Coronary artery (tissue), 2 donors: ENCODE measurements at places on chromosomes 7 and 10.

DNA sequence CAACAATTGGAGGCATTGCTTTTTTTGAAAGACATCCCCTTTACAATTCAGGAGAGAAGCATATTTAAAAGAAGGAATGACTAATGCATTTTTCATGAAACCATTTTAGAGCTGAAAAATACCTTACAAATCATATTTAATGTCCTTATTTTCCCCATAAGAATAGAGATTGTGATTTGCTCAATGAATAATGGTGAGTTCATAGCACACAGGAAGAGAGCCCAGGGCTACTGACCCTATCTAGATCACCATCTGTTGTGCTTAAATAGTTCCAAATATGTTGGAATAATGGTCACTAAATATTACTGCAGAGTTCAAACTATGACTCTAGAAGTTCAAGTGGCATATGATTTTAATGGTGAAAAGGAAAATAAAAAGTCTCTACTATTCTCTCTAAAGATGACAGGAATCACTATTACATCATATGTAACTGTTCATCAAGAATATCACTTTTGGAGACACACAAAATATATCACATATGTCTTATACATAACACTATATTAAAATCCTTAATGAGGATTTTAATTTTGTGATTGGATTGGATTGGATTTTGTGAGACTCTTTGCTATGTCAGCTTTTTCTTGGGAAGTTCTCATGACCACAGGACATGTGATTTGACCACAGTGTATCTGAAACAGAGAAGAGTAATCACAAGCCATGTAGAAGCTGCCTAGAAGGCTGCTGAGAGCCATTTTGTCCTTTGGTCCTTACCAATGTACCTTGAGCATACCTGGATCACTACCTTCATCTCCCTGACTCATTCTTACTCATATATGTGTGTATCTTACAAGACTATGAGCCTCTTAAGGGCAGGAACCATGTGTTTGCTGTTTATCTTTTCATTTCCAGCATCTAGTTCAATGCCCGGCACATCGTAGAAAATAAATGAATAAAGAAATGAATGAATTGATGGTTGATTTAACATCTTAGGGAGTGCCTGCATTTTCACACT, 26.4 kb downstream of the SLC16A9 start:
- DNase-seq = no peak

- no peak for DNase-seq
Observed at GRCh38 chr7:154503962-154504550, 451.9 kb downstream of the DPP6 start.

- no peak for DNase-seq
Observed at GRCh38 chr7:98629001-98629431, 11.9 kb downstream of the NPTX2 start.

- DNase-seq = no peak
Observed at GRCh38 chr10:77566914-77567566, 70.6 kb downstream of the KCNMA1 start.

GRCh38 chr7:151628846-151629604, 109.3 kb upstream of the RHEB start:
- DNase-seq = no peak

DNA sequence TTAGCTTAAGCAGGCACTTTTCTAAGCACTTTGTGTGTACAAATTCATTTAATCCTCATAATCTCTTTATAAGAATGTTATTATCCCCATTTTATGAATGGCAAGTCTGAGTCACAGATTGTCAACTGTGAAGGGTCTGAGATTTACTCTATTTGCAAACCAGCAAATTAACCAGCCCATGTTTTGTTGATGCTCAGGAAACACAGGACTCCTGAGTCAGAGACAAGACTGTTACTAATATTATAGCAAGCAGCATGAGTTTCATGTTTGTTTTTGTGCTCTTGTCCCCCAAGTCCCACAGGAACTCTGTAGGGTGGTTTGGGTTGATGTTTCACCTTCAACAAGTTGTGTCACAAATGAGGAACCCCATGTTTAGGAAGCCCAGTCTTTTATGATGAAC, 182.0 kb upstream of the PPP1R3A start:
- no peak for DNase-seq

DNA sequence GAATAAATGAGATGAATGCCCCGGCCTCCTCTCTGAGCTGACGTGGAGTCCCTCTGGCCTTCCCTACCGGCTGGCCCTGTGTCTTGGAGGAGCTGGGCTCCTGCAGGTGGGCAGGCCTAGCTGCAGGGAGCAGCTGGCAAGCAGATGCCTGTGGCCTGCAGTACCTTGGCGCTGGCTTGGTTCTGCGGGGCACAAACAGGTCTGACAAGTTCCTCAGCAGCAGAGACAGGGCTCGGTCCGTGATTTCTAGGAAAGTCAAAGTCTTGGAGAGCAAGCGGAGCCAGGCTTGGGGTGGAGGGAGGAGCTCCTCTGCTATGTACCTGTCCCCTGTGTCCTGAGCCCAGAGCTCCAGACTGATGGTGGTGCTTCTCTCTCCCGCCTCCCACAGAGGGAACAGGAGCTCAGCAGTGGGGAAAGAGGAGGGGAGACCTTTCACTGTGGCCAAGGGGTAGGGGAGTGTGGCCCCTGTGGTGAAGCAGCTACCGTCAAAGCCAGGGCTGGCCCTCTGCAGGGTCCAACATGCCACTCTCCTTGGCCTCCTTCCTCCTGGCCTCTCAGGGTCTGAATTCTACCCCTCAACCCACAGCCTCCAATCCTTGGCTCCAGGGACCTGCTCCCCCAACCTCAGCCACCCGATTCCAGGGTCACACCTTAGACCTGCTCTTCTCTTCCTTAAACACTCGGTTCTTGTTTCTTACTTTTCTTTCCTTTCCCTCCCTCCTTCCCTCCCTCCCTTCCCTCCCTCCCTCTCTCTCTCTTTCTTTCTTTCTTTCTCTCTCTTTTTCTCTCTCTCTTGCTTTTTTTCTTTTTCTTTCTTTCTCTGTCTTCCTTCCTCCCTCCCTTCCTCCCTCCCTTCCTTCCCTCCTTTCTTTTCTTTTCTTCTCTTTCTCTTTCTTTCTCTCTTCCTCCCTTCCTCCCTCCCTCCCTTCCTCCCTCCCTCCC, 20.1 kb downstream of the MYL10 start:
- DNase-seq = no peak

DNA sequence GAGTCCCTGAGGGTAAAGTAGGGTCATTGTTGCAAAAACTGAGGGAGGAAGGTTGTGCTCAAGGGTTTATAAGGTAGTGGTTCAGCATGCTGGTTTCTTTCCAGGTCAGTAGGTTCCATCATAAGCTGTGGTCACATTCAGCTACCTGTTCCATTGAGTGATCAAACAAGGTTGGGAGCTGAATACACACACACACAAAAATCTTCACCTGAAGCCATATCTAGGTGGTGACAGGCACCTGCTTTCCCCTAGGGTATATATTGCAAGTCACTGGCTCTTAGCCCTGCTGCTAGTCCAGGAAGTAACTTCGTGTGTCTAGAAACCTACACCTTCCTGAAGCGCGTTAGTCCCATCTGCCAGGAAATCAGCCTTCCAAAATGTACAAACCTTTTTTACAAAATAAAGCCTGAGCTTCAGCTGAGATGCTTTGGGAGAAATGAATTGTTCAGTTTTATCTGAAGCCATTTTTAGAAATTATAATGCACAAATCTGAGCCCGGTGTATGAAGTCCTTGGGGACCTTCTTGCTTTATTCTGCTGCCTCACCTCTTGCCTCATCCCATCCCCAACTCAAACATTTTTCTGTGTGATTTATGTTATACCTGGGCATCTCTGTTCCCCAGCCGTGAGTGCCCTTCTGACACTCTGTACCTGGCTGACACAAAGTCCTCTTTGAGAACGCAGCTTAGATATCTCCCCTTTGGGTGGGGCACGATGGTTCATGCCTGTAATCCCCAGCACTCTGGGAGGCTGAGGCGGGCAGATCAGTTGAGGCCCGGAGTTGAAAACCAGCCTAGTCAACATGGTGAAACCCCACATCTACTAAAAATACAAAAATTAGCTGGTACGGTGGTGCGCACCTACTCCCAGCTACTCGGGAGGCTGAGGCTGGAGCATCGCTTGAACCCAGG, 10.6 kb upstream of the LAMTOR4 start:
- DNase-seq = no peak

- no peak for DNase-seq
Observed at GRCh38 chr7:716636-717035, 9.9 kb upstream of the DNAAF5 start.

DNA sequence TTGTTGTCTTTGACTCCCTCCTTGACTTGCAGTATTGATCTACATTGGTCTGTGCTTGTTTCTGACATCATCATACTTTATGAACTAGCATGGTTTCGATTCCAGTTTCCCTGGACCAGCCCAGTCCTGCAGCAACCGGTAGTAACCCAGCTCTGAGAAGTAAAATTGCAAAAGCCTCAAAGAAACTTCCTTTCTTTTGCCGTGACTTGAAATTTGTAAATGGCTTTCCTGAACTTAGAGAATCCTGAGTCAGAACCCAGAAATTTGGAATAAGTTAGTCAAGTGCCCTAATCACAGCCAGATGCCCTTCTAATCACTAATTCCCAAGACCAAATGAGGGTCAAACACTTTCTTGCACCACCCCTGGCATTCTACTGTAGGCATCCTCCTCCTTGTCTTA, 15.0 kb downstream of the TAS2R60 start:
- DNase-seq = no peak

GRCh38 chr7:86955895-86956503, 103.5 kb downstream of the ELAPOR2 start:
- no peak for DNase-seq

DNA sequence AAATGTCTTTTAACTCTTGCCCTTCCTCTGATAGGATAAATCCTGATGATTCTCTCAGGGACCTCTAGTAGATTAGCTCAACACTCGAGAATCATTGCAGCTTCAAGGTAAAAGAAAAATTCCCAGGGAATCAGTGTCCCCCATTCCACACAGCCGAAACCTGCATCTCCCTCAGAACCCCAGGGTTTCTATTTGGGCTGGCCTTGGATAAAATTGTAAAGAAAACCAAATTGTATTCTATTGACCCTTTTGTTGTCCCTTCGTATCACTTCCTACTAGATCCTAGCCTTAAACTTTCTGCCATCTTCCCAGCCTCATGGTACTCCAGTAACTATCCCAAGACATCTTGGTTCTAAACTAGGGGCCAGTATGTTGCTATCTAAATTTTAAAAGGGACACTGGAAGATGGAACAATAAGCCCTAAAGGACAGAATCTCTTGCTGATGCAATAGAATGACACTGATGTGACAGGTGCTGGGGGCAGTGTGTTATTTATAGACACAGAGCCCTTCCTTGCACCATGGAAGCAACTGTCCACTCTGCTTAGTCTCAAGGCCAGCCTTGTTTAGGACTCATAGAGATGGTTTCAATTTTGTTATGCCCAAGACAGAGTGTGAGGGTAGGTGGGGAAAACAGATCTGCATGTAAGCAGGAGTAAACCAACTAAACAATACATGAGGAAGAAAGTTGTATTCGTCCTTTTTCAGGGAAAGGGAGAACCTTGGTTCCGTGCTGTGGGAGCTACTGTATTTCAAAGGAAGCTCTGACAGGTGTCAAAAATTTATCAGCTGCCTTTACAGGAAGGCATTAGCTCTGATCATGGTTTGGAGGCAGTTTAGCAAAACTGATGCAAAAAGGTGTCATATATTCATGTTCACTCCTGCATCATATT, 7.6 kb downstream of the ASB15 start:
- no peak for DNase-seq

GRCh38 chr7:74126220-74126880, 42.7 kb downstream of the LIMK1 start:
- no peak for DNase-seq

DNA sequence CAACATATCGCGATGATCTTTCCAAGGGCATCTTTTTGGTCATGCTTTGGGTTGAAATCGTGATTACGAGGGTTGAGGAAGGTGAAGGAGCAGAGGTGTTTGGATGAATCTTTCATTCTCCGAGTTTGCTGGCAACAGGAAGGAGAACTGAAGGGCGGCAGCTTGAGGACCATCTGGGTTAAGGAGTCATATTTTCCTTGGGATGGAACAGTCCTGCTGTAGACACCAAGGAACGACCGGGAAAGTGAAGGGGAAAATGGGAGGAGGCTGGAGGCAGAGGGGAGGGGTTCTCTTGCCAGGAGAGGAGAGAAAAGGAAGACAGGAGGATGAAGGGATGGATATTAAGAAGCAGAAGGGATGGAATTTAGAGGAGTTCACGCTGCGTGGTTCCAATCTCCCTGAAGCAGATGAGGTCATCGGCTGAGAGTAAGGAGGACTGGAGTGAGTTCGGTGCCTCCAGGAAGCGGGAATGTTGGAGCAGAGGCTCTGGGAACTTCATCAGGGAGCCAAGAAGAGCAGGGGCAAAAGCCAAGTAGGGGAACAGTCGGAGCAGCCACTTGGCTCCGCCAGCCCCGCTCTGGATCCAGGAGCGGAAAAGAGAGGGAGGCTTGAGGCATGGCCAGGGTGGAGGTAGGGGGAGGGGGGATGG, 116.6 kb upstream of the GALNT17 start:
- no peak for DNase-seq

DNA sequence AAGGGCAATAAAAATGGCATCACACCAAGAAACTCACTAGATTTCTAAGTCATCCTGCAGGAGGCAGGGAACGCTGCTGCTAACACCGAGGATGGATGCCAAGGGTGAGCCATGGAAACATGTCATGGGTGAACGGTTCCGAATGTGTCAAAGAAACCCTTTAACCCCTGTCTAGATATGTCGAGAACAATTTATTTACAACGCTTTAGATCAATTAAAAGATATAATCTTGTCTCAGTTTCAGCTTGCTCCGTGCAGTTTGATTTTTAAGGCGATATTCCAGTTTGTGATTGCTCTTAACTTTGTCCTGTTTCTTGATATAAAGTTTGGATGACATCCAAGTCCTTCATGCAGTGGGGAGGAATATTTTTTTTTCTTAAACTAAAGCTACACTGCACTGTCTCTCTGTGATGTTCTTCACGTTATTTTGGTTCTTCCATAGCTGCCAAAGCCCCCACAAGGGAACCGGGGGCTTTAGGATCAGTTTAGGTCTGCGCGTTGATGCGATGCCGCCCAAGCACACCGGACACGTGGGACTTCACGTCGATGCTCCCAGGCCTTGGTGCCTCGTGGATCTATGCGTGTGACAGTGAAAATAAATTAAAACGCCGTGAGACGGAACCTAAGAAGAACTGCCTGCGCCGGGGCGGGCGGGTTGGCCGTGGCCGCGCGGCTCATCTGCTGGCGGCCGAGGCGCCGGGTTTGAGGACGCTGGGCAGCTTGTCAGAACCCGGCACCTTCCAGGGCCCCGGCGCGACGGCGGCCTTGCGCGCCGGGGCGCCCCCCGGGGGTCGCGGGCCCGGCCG, 220.3 kb downstream of the PHTF2 start:
- DNase-seq = no peak
